Fibroblast of lung (primary cell): ENCODE measurements at places on chromosomes 1 and 21. TPM values are rescaled to one million over a fixed set of nuclear protein-coding genes. Genes with fewer than 3 reads are reported as not detected.

DNA sequence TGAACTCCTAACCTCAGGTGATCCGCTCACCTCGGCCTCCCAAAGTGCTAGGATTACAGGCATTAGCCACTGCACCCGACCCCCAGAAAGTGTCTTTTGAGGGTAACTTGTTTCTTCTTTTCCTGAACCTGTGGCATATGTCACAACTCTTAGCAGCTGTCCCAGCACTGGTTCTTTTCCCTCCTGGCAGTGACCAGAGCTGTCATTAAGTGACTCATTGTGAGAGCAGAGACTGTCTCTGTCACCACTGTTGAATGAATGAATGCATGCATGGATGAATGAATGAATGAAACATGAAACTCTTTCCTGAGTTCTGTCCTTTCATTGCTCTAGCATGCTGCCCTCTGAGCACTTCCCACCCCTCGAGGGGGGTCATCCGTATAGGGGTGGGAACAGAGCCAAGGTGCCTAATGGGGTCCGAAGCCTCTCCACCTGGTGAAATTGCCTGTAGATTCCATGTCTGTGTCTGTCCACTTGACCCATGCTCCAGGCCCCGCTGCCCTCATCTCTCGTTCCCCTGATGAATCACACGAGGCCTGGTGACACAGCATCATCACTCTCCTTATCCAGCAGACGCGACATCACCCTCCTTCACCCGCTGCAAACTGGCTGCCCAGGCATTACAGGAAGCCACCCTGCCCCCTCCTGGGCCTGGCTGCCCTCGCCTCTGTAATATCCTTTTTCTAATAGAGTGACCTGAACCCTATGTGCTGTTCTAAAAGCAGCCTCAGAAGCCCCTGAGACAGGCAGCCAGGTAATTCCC is 75.0 kb downstream of the IGSF21 start:
- no peak for DNase-seq

GRCh38 chr1:107523061-107523460 is 382.2 kb downstream of the NTNG1 start:
- no peak for DNase-seq

GRCh38 chr1:230415405-230416132 is 10.6 kb downstream of the PGBD5 start:
- DNase-seq = no peak

DNA sequence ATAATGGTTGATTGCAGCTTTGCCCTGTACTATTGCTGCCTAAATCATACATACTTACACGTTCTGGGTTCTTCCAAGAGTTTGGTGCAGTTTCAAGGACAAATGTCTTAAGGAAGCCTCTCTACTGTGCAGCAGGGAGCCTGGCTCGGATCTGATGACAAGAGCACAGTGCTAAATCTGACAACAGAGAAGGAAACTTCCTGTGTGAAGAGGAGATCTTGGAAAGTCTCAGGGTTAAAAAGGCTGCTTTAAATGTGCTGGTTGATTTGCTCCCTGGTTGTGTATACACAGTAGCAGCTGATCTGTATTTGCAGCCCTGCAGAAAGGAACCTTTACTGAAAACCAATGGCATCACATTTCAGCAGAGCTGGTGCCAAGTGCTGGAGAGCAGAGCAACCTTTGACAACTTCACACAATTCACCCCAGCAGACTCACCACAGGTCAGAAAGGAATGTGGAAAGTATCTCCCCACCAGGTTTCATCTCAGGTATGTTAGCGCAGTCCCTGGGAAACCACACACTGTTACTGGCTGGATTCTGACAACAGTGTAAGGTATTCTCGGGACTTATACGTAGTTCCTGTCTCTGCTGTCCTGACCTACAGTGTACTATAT is 355.0 kb upstream of the ESRRG start:
- DNase-seq = peak; percentile 21

GRCh38 chr1:46687921-46688509 is 16.4 kb downstream of the TEX38 start:
- no peak for DNase-seq

Gene CFAP141
- not detected in 2 replicates for polyA plus RNA-seq

Gene GRIK3
- polyA plus RNA-seq = not detected in 2 replicates
